ENCODE measurements at places on chromosomes 5 and 9.

DNA sequence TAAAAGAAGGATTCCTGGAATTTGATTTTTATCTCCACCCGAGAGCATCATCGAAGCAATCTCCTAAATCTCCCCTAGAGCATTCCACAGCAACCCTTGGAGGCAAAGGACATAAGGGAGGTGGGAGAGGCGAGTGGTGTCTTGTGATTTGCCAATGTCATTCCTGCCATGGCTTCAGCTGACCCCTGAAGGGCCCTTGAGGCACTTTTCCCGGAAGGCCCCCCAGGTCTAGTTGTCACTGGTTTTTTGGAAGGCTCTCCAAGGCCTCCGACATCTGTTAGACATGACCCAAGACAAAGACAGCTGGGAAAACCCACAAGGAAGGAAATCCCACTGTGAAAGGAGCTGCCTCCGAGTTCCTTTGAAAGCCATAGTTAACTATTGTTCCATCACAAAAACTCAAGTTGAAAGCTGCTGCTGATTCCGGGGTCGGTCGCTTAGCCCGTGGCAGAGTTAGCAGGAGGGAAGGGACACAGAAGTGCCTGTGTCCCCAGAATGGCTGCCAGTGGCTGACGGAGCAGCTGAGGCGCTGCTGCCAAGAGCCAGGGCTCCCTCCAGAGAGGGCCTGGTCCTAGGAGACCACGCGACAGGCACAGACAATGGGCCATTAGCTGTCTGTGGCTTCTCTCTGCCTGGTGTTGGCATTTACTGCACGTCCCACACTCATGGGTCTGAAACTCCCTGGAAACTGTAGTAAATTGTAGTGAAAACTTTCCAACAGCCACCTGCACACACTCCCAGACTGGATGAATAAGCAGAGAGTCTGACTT, 24.4 kb upstream of the TRIO start:
- DNase-seq, result no peak

GRCh38 chr9:126503333-126504085, 110.2 kb upstream of the LMX1B start:
- no peak for DNase-seq

- DNase-seq, result no peak
These were observed 60.4 kb upstream of the SPRY4 start for GRCh38 chr5:142385194-142385593.

GRCh38 chr5:150987746-150988145, 32.6 kb upstream of the GPX3 start:
- no peak for DNase-seq

- DNase-seq, result no peak
These were observed 28.8 kb upstream of the RNU6ATAC start for GRCh38 chr9:134192951-134193731.

- DNase-seq, result no peak
These were observed 48.3 kb downstream of the SLCO6A1 start for GRCh38 chr5:102450313-102450990.

- DNase-seq, result no peak
These were observed 67.5 kb upstream of the ACTBL2 start for GRCh38 chr5:57550132-57550531.

DNA sequence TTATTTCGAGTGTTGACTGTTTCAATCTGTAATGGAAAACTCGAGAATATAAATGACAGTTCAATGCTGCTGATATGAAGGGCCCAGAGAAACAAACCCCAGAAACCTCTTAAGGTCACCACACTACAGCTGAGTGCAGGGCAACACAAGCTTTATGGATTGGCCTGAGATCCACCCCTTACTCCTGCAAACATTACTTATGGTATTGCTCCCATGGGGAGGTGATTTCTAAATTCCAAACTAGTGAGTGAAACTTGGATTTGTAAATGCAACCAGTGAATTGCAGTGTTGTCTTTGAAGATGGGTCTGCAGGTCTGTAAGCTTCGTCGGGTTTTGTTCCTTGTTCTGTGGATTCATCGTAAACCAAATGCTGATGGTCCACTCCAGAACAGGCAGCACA, 85.4 kb downstream of the NTRK2 start:
- no peak for DNase-seq

GRCh38 chr9:133664173-133665050, 28.2 kb downstream of the DBH start:
- no peak for DNase-seq

DNA sequence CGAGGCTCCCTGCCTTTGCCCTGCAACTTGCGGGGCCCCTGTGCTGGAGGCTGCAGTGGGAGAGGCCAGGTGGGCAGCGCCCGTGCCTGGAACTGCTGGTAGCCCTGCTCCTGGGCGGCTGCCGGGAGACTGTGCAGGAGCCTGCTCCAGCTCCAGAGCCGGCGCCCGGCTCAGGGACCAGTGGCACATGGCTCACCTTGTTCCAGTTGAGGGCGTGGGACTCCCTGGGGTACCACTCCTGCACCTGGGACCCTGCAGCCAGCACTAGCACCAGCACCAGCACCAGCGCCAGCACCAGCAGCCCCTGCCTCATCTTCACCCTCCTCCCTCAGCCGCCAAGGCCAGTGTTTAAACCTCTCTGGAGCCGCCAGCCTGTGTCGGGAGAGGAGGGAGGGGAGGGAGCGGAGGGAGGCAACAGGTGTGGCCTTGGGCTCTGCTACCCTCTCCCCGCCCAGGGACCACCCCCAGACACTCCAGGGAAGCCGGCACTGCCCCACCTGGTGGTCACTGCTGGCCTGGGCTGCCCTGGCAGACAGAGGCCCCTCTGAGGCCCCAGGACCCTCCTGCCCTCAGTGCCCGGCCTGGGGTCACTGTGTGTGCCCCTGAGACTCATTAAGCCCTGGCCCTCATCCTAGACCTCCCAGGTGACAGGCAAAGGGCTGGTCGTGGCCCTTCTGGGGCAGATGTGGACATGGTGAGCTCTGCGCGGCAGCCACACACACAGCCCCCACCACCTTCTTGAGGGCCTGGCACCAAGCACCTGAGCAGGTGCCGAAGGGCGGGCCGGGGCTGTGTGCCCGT, at the start of gene LCN10:
Gene LCN10, minus strand, starts transcription at position 350 of the 801 bp plus-strand sequence. Its CDS starts 37 bp downstream, at position 313.
- no peak for DNase-seq

DNA sequence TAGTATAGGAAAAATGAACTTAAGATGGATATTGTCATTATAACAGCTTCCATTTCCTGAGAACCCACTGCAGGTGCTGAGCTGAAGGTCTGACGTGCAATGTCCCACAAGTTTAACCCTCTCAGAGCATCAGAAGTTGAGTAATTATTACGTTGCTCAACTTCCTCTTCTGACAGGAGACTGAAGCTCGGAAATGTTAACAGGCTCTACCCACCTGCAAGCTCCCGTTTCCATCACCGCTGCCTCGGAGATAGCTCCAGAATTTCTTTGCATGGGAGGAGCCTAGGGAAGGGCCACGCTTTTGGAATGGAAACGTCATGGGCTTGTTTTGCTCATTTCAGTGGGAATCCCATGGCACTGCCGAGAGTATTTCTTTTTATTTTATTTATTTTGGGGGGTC, 1.0 kb upstream of the NTMT1 start:
- no peak for DNase-seq

GRCh38 chr5:140365941-140366340, 5.9 kb downstream of the SLC4A9 start:
- DNase-seq, result no peak

DNA sequence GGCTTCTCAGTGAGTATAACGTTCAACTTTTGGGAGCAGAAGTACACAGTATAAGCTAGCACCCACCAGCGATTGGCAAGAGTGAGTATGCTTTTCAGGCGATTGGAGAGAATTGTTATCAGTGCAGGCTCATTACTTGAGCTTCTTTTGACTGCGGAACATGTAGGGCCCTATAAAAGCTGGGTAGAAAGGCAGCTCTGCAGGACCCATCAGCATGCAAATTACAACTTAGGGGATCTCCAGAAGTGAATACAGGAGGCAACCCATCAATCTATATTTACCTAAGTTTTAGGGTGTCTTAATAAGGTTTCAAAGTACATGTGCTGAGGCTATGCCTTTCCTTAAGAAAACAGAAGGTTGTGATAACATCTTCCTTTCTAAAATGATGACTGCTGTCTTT, 225.0 kb downstream of the MLLT3 start:
- DNase-seq, result no peak

- no peak for DNase-seq
These were observed 48.7 kb downstream of the EXD3 start for GRCh38 chr9:137374131-137374845.

GRCh38 chr9:134333234-134333873, 7.1 kb downstream of the RXRA start:
- no peak for DNase-seq

DNA sequence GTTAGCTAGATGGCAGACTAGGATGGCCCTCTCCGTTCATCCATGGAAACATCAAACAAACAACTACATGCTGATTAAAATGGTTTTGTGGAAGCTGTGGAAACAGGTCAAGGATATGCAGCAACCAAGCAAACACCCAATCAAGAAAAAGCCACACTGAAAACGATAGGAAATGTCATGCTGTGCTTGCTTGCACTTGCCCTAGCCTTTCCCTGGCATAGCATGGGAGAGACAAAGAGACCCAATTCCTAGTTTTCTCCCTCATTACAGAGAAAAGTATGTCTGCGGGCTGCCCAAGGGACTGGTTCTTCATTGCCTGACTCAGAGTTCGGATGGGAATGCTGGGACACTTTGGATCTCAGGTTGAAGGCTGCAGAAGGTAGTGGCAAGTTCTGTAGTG, 98.7 kb downstream of the FANCC start:
- no peak for DNase-seq

GRCh38 chr5:112784726-112785125, 47.0 kb downstream of the APC start:
- DNase-seq, result no peak

- no peak for DNase-seq
These were observed 65.4 kb upstream of the TNFSF8 start for GRCh38 chr9:114995681-114996221.

- no peak for DNase-seq
These were observed 66.7 kb downstream of the TARS1 start for GRCh38 chr5:33507426-33507825.

- DNase-seq, result no peak
These were observed 118.1 kb downstream of the DPYSL3 start for GRCh38 chr5:147391781-147392180.

- no peak for DNase-seq
These were observed 80.5 kb downstream of the NREP start for GRCh38 chr5:111676466-111676865.

- no peak for DNase-seq
These were observed 45.7 kb upstream of the FAM170A start for GRCh38 chr5:119583684-119584083.

DNA sequence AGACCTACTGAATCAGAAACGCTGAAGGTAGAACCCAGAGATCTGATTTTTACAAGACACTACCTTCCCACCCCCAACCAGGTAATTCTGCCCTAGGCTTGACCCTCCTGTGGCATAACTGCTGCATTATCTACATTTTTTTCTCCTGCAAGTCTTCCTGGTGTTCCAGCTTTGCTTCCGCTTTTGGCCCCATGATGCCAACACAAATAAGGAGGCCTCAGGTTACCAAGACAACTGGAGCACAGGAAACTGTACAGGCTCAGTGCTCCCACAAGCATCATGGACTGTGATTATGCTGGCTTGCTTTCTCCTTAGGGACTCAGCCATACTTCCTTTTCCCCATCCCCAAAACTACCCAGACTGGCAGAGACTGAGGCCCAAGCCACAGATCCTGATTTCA, 6.6 kb upstream of the MSMP start:
- no peak for DNase-seq

DNA sequence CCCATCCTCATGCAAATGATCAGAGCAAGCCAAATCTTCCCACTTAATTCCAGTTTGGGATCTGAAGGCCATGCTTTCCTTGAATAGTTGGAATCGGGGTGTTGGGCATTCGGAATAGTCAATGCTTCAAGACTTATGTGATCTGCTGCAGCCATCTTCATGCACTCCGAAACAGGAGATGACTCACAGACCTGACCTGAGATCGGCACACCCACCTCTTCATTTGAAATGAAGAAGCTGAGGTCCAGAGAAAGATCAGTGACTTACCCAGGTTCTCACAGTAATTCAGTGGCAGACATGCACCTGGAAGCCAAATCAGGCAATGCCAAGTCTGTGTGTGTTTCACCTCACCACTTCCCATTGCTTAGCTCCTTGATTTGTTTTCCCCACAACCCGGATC, 33.0 kb downstream of the FOXD1 start:
- no peak for DNase-seq

DNA sequence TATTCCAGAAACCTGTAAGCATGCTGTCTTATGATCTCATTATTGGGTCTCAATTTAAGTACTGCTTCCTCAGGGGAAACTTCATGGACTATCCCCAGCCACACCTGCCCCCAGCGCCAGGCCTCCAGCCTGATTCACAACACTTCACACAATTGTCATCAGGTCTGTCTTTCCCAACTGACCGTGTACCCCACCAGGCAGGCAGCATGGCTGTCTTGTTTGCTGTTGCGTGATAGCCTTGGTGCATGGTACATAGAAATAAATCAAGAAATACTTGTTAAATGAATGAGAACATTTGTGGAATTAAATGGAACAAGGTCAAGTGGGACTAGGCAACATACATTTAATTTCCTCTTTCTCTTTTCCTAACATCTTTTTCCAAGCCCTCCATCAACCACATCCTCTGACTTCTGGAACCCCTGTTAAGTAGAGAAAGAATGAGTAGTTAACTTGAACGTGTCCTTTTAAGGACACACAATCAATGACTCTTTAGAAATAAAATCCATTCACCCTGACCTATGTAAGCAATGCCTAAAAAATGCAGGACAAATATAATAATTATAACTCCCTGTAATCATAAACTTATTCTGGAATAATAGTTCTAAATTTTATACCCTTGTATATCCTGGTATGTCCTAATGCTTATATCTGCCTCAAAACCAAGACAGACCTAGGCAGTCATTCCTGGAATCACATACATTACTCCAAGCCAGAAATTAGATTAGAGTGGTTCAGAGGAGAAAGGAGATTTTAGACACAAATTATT, 17.2 kb upstream of the THG1L start:
- no peak for DNase-seq
